ENCODE measurements at places on chromosomes 5 and 9.

- DNase-seq, result no peak
Observed at GRCh38 chr9:137496601-137497375, 37.7 kb upstream of the NSMF start.

GRCh38 chr9:20854444-20854843 is 170.4 kb downstream of the FOCAD start:
- no peak for DNase-seq

DNA sequence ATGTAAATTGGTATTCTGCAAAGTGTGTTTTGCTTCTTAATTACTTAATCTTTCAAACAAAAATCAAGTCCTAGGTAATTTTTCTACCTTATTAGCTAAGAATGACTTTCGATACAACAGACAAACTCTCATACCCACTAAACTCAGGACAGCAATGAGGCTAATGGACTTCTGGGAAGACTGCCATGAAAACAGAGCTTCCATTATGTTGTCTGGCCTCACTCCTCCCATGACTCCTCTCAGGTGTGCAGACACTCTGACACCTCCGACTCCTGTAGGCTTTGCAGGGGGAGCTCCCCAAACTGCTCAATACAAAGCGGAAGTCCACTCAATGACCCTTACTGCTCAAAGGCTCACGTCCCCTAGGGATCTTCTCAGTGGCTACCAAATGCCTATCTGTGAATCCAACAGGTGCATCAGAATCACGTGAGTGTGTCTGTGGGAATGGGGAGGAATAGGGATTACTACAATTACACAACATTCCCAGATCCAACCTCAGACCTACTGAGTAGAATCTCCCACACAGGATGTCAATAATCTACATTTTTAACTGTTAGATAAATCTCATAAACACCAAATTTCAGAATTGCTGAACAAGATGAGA is 289.9 kb downstream of the RAB3C start:
- no peak for DNase-seq

DNA sequence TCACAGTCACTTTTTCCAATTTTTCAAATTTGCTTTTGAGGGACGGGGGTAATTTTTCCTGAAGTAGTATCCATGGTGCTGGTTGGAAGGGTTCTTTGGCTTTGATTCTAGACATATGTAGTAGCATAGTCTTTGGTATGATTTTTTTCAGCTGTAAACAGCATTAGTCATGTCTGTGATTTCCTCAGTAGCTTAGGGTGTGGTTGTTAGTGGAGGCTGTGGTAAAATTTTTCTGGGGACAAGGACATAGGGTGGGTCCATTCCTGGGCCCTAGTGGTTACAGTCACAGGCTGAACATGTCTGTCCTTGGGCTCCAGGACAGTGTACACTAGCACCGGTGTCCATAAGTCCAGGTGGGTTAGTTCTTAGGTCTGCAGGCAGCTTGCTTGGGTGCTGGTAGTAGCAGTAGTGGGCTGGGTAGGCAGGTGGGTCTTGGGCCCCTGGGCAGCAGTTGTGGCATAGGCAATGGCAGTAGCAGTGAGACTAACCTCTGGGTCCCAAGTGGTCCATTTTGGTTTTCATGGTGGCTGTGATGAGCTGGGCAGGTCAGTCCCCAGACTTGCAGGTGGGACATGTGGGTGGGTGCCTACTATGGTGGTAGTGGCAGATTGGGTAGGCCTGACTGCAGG is 100.0 kb upstream of the CXCL14 start:
- no peak for DNase-seq

DNA sequence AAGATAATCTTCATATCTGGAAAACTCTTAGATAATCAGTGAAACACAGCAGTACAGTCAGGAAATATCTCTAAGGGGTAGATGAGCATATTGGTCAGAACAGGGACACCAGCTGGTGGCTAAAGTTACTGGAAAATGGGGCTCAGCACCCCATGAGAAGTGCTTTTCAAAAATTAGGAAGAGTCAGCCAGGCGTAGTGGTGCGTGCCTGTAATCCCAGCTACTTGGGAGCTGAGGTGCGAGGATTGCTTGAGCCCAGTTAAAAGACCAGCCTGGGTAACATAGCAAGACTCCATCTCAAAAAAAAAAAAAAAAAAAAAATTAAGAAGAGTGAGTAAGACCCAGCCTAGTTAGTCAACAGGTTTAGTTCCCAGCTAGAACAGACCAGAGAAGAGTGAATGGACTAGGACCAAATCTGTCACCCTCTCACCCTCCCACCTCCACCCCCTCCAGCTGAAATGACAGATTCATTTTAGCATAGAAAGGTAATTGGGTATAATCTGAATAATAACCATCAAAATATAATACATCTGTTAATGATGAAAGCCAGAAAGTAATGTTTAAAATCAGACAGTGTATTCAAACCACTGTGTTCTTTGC is 120.9 kb downstream of the CDC42SE2 start:
- no peak for DNase-seq

DNA sequence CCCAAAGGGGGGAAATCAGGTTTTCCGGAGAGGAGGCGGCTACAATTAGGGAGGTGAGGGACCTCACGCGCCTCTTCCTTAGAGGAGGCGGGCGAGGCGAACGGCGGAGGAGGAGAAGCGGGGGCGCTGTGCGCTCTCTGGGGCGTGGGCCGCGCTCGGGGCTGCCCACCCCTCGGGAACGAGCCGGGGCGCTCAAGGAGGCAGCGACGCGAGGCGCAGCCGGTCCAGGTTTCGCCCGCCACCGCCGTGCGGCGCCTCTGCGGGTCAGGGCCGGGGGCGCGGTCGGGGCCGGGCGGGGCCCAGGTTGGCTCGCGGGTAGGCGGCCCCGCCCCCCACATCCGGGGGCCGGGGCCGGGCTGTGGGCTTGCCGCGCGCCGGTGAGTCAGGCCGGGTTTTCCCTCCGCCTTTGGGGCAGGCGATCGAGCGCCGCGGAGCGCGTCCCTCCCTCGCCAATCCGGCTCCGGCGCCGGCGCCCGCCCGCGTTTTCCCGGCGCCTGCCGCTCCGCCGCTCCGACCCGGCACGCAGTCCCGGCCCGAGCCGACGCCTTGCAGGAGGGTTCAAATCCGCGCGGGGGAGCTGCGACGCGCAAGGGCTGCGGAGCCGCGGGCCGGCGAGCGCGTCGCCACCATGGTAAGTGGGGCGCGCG is at the start of gene N4BP3:
N4BP3 (plus strand) TSS at position 392 of the 647 bp plus-strand sequence. CDS start 6,052 bp downstream, outside the sequence.
- no peak for DNase-seq

GRCh38 chr9:120579139-120580050 is 572 bp downstream of the CDK5RAP2 start:
- DNase-seq, result no peak

DNA sequence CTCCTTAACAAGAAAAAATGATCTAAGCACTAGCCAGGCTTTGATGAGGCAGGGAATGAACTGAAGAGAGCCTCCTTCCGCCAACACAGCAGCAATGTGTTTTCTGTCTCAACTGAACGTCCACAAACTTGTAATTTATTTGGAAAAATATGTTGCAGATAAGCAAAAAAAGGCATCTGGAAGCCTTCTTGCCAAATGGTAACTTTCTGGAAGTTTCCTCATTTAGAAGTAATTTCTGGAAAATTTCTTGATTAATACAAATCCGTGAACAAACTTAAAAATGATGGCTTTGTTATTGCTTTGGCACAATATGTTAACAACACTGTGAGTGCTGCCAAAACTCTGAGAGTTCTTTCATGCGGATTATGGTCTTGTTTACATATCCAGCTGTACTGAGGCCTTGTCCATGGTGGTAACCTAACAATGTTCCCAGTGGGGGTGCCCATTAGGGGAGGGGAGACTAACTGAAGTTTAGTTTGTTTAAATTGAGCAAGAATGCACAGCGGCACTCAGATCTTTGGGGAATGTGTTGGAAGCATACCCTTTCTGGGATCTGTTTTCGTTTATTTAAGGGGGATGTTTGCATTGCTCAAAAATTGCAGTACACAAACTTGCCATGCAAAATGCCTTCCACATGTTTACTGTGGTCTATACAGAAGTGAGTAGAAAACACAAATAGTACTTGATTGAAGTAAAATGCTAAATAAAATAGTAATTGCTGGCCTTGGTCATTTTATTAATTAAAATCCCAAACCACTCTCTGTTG is 334.7 kb downstream of the NR2F1-AS1 start:
- no peak for DNase-seq

DNA sequence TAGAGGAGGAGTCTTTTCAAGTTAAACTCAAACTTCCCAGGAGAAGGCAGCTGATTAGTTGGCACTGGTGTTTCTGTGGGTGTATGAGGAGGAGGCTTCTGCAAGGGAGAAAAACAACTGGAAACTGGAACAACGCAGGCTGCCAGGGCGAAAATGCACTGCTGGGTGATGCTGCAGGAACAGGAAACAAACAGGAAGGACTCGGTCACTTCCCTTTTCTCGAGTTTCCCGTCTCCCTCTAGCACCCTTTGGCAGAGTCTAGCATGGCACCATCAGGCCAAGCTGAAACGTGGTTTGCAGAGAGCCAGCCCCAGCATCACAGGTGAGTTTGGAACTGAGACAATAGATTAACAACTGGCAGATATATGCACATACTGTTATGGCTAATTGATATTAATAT is 77.5 kb upstream of the CAST start:
- DNase-seq, result no peak

DNA sequence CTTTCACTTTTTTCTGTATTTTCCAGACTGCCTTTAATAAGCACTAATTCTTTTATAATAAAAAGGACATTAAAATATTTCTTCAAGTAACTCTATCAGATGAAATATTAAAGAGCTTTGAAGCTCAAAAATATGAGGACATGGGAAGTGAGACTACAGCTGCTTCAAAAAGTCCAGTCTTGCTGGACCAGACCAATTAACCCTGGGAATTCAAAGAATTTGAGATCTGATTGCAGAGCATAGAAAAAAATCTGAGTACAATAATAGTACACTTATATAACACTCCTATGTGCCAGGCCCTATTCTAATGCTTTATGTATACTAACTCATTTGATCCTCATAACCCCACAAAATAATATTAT is 9.8 kb downstream of the TMEM245 start:
- DNase-seq, result no peak

GRCh38 chr9:72882117-72882775 is 70.6 kb downstream of the ALDH1A1 start:
- no peak for DNase-seq

- DNase-seq, result no peak
Observed at GRCh38 chr5:27748847-27749246, 710.5 kb upstream of the CDH9 start.

GRCh38 chr5:9380109-9380508 is 165.8 kb downstream of the SEMA5A start:
- DNase-seq, result no peak

- no peak for DNase-seq
Observed at GRCh38 chr9:133590231-133590855, 18.8 kb downstream of the FAM163B start.

GRCh38 chr5:91121347-91121993 is 261.6 kb downstream of the ARRDC3 start:
- no peak for DNase-seq

DNA sequence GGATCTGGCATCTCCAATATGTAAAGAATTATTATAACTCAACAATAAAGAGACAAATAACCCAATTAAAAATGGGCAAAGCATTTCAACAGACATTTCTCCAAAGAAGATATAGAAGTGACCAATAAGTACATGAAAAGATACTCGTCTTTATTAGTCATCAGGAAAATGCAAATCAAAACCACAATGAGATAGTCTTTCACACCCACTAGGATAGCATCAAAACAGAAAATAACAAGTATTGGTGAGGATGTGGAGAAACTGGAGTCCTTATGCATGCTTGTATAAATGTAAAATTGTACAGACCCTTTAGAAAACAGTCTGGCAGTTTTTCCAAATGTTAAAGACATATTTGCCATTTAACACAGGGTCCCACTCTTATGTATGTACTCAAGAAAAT is 39.1 kb upstream of the ITGA1 start:
- no peak for DNase-seq

GRCh38 chr9:126146254-126147145 is 180.1 kb upstream of the MVB12B start:
- DNase-seq, result no peak

- DNase-seq, result no peak
Observed at GRCh38 chr5:163505049-163505367, 411 bp upstream of the MAT2B start.

DNA sequence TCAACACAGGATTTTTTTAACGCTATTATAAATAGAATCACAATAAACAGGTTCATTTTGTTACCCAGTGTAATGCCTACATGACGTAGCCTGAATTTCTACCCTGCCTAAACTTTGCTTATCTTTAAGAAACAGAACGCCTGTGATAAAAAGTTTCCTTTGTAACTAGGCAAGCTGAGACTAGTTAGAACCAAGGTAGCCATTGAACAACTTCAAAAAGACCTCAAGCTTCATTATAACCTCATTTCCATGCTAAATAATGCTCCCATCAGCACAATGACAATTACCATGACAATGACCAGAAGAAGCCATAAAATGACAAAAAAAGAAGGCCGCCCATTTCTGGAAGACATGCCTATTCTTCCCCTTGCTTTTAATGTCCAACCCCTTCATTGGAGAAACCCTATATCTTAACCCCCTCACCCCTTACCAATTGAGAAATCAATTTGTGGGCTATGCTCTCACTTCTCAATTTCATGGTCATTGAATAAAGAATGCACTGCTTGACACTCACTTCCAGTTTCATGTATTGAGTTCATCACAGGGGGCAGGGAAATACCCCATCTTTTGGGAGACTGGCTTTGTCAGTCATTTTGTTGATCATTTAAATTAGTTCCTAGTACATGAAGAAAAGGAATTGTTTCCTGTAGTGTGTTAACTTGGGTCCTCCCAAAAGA is 276.8 kb downstream of the MCTP1 start:
- no peak for DNase-seq

DNA sequence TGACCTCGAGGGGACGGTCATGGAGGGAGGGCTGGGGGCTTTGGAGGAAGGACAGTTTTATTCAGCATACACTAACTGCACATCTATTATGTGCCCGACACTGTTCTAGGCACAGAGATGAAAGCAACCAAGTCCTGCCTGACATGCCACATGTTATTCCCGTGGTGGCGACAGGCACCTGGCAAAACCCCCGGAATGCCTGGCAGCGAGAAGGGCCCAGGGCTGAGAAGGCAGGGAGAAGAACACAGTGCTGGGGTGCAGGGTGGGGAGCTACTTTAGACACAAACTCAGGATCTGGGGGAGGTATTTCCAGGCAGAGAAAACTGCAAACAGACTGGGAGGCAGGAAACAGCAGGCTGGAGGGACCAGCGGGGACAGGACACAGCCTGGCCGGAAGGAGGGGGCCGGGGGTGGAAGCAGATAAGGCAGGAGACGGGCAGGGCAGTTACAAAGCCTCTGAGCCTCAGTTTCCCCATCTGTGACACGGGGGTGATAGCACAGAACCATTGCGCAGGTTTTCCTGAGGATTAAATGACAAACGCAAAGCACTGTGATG is 77.7 kb downstream of the STK10 start:
- no peak for DNase-seq

GRCh38 chr5:163434401-163434866 is 3.0 kb upstream of the CCNG1 start:
- DNase-seq, result no peak

- no peak for DNase-seq
Observed at GRCh38 chr9:105254226-105254625, 9.8 kb downstream of the SLC44A1 start.

All from hippocampal formation (tissue), 2 donors.